Activated T-helper 1 cell treated with anti-CD3 and anti-CD28 coated beads, Interleukin-2, amount 50 U/mL, for 16 hours (primary cell): ENCODE measurements at places on chromosomes 7 and 10.
A peak's percentile ranks its signal among the peaks of the same experiment; 100 is the strongest.

DNA sequence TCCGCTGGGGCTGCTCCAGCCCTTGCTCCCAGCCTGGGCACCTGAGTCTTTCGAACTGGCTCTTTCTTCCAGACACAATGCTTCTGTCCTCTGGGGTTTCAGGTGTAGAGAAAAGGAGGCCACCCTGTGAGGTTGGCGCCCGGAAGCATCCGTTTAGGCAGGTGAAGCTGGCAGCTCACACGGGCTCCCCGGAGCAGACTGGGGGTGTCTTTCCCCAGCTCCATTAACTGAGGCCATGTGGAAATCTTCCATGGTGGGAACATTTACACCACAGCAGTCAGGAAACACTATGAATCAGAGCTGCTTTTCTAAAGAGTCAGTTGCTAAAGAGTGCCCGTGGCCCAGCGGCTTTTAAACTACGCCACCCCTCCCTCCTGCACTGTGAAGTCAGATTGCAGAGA, 29.2 kb downstream of the PRKAG2 start:
- no peak for DNase-seq

DNA sequence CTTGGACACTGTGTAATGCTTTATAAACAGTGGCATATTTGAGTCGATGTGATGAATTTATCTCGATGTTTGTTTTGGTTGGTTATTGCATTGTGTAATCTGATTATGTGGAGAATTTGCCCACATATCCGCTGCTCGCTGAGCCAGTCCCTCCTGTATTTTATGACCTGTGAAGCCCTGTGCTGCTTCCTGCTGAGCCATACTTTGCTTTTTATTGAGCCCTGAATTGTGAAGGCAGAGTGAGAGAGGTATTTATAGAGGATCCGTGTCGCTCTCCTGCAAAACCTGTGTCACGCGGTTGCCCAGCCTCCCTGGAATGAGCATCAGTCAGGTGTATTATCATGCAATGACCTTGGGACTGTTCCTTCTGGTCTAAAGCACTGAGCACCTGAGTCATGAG, 253.7 kb downstream of the ARHGAP21 start:
- DNase-seq = no peak

DNA sequence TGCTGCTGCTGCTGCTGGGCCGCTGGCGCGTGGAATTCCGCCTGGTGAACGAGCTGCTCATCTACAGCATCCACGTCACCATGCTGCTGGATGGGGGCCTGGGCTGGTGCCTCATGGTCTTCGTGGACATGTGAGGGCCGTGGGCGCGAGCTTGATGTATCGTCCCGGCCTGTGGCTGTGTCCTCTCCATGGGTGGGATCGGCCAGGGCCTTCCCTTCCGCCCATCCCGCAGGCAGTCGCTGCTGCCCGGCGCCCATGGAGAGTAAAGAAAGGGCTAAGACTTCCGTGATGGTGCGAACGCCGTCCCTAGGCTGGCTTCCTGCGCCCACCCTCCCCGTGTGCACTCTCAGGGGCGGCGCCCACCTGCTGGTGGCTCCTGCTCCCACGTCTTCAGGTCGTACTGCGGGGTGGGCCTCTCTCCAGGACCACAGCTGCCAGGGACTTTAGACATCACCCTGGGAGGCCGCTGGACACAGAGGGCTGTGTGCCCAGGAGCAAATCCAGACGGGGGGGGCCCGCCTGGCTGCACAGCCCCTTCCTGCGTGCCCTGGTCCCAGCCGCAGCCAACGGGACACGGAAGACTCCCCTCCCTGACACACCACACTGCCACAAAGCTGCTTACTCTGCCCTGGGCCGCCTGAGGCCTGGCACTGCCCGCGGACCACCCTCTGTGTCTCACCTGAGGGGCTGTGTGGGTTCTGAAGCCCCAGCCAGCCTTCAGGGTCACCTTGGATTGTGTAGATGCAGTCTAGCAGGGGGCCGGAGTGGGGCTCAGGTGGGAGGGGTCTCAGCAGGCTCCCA, 167.5 kb downstream of the SEPTIN7 start:
- no peak for DNase-seq

DNA sequence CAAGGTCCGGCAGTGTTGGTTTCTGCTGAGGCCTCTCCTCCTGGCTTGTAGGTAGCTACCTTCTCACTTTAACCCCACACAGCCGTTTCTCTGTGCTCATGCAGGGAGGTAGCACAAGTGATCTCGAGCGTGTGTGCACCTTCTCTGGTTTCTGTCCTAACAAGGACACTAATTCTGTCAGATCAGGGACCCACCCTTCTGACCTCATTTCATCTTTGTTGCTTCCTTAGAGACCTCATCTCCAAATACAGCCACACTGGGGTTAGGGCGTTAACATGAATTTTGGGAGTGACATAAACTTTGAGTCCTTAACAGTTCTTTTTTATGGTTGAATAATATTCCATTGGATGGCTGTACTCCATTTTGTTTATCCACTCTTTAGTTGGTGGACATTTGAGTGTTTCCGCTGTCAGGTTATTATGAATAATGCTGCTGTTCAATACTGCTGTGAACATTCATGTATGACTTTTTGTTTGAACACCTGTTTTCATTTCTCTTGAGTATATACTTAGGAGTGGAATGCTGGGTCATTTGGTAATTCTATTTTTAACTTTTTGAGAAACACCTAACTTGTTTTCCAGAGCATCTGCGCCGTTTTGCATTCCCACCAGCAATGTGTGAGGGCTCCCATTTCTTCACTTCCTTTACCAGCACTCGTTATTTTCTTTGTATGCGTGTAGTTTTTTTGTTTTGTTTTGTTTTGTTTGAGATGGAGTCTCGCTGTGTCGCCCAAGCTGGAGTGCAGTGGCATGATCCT, 57.5 kb downstream of the LCOR start:
- no peak for DNase-seq

DNA sequence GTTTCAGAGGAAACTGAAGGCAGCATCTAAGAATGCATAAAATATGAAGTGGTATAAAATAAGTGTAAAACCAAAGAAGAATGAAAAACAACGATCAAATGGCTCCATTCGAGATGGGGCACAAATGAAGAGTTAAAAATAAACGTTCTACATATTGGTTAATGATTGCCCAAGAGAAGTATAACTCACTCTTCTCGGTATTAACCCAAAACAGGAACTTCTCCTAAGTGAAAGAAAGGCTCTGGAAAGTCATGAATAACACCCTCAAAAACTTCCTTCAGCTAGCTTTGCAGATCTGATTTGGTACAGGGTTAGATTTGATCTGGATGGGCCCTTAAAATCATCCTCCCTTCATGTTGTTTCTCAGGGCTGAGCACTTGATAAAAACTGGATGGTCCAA, 94.3 kb upstream of the ADO start:
- no peak for DNase-seq

DNA sequence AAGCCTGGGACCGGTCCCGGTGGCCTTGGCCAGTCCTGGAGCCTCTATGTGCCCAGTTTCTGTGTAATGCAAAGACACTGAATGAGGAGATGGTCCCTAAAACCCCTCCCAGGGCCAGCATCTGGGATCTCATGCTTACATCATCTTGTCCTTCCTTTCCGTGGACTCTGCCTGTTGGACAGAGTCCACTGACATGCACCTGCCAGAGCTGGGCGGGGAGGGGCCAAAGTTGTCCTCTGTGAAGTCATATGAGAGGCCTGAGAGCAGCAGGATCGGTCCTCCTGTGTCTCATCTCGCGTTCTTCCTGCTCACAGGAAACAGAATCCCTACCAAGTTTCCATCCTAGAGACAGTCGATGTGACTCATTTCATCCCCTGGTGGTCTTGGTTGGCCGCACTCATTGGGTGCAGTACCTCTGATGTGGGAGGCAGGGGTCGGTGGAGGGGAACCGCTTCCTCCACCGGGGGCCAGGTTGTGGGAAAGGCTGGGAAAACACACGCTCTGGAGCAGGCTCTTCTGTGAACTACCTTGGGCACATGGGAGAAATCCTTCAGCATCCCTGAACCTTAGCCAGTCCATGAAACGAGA, 389.6 kb upstream of the PODXL start:
- no peak for DNase-seq

GRCh38 chr7:21365866-21366624, 61.8 kb upstream of the SP4 start:
- DNase-seq = no peak

- DNase-seq = no peak
These were observed 235.5 kb downstream of the GLRX3 start for GRCh38 chr10:130371666-130372065.

- no peak for DNase-seq
These were observed 20.5 kb upstream of the CEP41 start for GRCh38 chr7:130461272-130461671.

GRCh38 chr7:75836798-75837197, 23.2 kb upstream of the CCL24 start:
- DNase-seq = no peak

GRCh38 chr10:28250782-28251181, 52.1 kb downstream of the MPP7 start:
- no peak for DNase-seq

- peak; percentile 13 for DNase-seq
These were observed 97.3 kb downstream of the CLEC2L start for GRCh38 chr7:139620676-139621344.
